ENCODE measurements at places on chromosomes 6 and 20. TPM values are rescaled to one million over a fixed set of nuclear protein-coding genes. Genes with fewer than 3 reads are reported as not detected.

The CPNE5 gene
- polyA plus RNA-seq: 3.7 TPM

The PPIL6 gene
- 6.0 TPM for polyA plus RNA-seq

The CTSZ gene
- polyA plus RNA-seq: 234 TPM

The PCSK2 gene
- 0.54 TPM for polyA plus RNA-seq

The TPX2 gene
- 0.47 TPM for polyA plus RNA-seq

The UNC5CL gene
- 41.3 TPM for polyA plus RNA-seq

The TBXT gene
- polyA plus RNA-seq: not detected

The ATXN1 gene
- polyA plus RNA-seq: 4.2 TPM

The PACSIN1 gene
- polyA plus RNA-seq: 4.1 TPM

The APOM gene
- polyA plus RNA-seq: 154 TPM

The FOXF2 gene
- not detected for polyA plus RNA-seq

The HLA-DPB1 gene
- 141 TPM for polyA plus RNA-seq

The BMP7 gene
- polyA plus RNA-seq: 11.3 TPM

The TFAP2C gene
- 0.65 TPM for polyA plus RNA-seq

The FAM50B gene
- polyA plus RNA-seq: 24.8 TPM

The KDM1B gene
- polyA plus RNA-seq: 3.9 TPM

The PTCHD4 gene
- polyA plus RNA-seq: 0.24 TPM

Data from kidney (tissue), 22 donors.